ENCODE measurements at places on chromosomes 2 and 18. TPM values are rescaled to one million over a fixed set of nuclear protein-coding genes. Genes with fewer than 3 reads are reported as not detected.

DNA sequence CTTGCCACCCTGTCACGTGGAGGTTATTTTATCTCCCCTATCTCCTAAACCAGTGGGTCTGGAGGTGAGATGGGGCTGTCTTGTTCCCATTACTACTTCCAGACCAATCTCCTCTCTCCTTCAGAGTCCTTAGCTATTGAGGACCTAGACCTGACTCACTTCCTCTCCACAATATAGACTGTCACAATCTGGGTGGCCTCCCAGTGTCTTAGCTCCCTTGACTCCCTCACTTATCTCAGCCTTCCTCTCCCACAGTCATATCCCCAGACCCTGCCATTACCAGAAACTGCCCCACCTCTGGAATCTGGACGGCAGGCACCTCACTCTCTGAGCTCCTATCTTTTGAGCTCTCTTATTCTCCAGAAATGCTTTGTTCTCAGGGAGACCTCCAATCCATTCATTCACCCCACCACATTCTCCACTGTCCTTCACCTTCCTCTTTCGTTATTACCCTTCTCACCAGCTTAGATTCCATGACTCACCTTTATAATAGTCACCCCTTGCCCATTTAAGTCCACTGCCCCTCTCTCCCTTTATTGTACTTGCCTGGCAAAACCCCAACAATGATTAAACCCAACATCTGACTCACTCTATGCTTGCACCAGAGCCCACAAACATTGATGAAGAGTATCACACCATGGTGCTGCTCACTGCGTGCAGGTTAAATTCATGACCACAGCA lies 23.3 kb upstream of the SIX3 start:
- DNase-seq: peak; percentile 27

CYRIA gene
- total RNA-seq: 5.6 TPM

DNA sequence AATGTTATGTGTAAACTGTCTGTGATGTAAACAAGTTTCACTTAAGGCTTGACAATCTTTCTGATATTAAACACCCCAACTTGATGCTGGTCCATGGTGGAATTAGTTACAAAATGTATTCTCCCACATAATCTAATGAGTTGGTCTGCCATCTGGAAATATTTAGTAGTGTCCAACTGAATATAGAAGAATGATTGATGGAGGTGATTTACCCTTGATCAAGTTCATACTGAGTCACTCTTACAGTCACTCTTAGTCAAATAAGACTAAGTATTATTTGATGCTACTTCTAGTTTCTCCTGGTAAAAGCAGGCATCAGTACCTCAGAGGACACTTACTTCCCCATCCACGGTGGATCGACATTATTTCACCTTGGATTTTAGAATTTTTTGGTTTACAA lies 198.1 kb downstream of the SATB2 start:
- DNase-seq: no peak

ZSWIM2 gene
- total RNA-seq: not detected

- DNase-seq: no peak
Measured at GRCh38 chr2:212033888-212034287, 504.7 kb downstream of the ERBB4 start.

CRYBA2 gene
- not detected for total RNA-seq

LONRF2 gene
- total RNA-seq: 1.8 TPM

RAB17 gene
- 0.54 TPM for total RNA-seq

DSG4 gene
- not detected for total RNA-seq

DNA sequence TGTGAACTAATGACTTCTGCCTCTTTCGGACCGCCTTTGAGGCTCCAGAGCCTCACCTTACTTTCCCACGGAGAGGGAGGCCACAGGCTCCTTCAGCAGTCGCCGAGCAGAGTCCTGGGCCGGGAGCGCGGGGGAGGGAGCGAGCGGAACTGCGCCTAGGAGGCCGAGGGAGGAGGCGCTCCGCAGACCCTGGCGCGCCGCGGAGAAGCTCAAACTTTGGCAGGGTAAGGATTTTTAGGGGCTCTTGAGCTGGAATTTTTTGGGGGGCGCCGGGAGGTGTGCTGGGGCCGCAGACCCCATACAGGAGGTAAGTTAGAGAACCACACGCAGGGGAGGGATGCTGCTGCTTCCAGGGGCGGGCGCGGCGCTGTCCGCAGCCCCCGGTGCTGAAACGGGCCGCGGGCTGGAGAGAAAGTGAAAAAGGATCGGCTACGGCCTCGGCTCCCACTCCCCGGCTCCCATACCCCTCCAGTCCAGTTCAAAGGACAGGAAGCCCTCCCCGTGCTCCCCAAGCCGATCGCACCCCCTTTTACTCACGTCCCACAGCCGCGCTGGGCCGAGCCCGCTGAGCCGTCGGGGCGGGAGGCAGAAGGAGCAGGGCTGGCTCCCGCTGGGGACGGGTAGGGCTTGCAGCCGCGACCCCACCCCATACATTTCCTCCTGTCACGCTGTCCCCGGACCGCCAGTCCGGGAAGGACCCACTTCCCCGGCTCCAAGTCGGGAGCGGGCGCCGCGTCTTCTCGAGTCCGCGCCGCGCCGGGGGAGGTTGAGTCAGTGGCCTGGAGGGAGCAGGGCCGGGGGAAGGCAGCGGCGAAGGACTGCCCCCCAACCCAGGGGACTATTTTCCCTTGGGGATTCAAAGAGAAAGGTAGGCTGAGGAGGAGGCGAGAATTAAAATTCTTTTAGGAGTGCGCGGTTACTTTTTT lies at the start of gene CNGA3:
CNGA3 (plus strand) TSS at position 146 of the 926 bp plus-strand sequence. CDS start 23,520 bp downstream, outside the sequence.
- DNase-seq: peak; percentile 24

DNAJC5G gene
- not detected for total RNA-seq

DNA sequence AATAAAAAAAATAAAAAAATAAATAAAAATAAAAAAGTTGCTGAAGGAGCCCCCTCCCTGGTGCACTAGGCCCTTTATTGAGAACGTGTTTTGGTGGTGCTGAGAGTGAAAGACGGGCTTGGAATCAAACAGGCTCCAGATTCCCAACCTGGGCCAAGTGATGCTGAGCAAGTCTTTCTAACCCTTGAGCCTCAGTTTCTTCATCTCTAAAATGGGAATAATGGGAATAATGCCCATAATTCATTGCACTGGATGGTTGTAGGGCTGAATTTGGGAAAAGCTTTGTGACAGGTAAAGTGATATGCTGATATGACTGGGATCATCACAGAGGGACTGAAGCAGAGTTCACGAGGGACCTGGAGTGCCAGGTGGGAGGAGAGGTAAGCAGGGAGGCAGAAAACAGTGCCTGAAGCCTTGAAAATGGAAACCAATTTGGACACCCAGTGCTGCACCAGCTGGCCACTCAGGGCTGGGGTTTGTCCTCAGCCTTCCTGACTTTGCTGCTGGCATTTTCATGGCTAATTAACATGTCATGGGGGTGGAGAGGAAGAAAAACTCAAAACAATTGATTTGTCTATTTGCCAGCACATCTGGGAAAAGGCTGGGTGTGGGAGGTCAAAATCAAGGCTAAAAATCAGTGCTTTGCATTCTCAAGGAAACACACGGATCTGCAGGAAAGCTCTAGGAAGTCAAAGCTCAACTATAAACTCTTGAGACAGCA lies 241.3 kb downstream of the LOXHD1 start:
- no peak for DNase-seq

DNA sequence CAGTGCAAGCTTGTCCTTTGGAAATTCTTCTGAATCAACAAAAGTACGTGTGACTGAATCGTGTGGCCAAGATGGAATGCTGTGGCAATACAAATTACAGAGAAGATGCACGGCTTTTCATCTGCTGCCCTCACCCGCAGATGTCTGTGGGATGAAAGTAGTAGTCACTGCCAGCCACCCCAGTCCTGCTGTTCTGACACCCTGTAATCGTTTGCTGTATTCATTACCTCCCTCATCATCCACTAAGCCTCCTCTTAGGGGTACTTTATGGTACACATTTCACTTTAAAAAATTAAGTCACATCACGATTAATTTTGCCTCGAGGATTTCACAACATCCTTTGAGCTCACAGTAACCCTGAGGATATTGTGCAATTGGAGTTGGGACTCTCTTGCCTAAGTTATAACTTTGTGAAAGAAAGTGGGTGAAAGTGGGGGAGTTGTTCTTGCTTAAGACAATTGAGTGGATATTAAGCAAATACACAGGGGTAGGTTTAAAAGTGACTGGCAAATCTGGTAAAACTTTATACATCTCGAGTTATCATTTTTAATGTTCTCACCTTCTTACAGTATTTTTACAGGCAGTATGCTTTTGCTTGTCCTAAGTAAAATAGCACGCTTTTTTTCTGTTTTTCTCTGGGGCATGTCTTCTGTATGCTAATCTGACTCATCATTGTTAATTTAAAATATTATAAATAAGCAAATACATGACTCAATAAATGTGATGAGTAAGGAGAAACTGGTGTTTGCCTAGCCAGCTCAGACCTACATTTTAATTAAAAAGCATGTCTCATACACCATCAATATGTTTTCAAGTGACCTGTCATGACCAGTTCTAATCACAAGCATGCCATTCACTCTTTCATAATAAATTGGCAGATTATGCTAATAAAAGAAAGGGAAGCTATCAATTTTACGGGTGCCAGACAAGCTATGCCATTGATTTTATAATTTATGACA lies 680.9 kb downstream of the IRS1 start:
- DNase-seq: peak; percentile 97

DNA sequence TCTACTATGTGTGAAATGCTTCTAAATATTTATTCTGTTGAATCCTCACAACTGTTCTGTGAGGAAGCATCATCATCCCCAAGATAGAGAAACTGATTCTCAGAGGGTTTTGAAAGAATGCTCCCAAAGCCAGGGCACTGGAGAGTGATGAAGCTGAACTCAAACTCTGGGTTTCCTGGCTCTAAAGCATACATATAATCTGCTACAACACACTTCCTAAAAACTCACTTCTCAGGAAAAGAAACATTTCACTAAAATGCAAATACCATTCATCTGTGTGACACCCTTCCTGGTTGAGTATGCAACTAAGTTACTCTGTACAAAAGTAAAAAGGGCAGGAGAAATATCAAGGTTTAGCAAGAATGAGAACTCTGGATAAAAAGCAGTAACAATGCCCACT lies 58.6 kb downstream of the GRB14 start:
- DNase-seq: no peak

GRCh38 chr2:8568543-8569302 lies 113.1 kb upstream of the ID2 start:
- peak; percentile 37 for DNase-seq

DNA sequence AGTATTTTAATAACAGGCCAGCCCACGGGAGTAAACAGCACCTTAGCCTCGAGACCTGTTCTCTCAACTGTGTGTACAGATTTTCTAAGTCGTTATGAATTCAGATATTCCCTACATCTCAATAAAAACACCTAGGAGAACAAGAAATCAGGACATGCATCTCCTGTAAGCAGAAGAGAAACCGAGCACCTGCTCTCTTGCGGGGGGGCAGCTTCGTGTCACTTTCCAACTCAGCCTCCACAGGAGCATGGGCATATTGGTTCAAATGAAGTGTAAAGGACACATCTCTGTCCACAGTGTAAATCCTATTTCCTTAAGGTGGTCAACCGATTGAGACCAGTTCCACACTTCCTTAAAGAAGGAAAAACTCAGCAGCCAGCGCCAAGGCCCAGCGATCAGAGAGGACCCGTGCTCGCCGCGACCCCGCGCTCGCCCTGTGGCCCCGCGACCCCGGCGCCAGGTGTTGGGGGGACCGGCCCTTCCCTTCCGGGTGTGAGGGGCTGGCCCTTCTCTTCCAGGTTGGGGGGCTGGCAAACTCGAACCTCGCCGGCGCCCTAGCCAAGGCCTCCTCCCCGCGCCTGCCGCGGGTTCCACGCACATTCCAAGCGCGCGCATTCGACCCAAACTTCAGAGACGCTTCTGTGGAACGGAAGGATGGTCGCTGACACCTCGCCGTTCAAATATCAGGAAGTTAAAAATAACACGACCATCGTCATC lies 652 bp downstream of the SH3YL1 start:
- DNase-seq: no peak

DNA sequence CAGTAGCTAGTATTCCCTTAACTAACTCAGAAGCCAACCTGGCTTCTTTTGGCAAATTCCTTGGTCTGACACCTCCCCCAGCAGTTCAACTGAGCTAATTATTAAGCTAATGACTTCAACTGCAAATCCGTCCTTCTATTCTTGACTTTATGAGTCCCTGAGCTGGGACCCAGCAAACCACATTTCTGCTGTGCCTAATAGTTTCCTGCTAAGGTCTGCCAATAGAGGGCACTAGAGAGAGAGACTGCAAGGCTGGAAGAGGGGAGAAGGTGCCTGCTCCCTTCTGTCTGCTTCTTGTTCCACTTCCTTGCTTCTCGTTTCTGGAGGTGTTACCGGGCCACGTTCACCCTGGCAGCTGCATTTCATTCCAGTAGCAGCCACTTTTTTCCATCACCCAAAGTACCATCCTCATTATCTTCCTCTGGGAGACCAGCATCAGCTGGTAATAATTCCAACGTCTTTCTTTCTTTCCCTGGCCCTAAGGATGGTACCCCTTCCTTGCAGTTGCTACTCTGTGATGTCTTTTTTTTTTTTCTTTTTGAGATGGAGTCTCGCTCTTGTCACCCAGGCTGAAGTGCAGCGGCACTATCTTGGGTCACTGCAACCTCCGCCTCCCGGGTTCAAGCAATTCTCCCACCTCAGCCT lies 352.0 kb downstream of the TNS1 start:
- DNase-seq: peak; percentile 76

- DNase-seq: peak; percentile 77
Measured at GRCh38 chr2:180571559-180571958, 408.8 kb upstream of the UBE2E3 start.

GRCh38 chr2:12210016-12210933 lies 463.8 kb downstream of the LPIN1 start:
- no peak for DNase-seq

GRCh38 chr2:37274359-37274965 lies 43.0 kb downstream of the NDUFAF7 start:
- DNase-seq: peak; percentile 72

DYSF gene
- total RNA-seq: 1.2 TPM

DNA sequence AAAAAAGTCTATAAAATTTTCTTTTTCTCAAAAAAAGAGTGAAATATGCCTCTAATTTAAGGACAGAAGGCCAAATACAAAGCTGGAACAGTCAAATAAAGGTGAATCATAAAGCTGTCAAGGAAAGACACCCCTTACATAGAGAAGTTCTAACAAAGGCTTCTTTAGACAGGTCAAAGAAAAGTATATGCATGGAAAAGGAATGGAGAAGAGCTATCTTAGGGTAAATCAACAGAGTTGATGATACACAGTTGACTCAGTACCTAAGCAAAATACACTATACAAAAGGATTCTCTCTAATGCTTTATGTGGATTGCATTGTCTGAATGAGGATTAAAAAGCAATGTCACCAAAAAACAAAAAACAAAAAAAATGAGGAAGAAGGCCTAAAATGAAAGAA lies 214.8 kb downstream of the TXNL1 start:
- no peak for DNase-seq

- peak; percentile 69 for DNase-seq
Measured at GRCh38 chr2:132923787-132924186, 253.8 kb upstream of the LYPD1 start.

DNA sequence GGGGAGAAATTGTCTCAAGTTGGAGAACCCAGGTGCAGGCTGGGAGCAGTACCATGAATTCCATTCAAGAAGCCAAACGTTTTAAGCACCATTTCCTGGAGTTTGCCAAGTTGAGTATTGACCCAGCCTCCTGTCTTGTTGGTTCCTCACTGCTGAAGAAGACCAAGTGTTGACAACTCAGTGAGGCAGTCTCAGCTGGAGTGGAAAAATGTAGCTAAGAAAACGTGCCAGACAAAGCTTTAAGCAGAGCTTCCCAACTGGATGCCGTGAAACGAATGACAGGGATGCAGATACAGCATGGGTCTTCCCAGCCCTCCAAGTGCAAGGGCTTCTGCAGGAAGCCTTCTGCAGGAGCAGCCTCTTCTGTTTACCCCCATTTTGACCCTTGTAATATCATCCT lies 778 bp upstream of the INPP1 start:
- no peak for DNase-seq

CCBE1 gene
- total RNA-seq: 16.2 TPM

- peak; percentile 93 for DNase-seq
Measured at GRCh38 chr2:111705711-111706336, 178.2 kb downstream of the ANAPC1 start.

Measured in fibroblast of the aortic adventitia (primary cell).